ENCODE measurements at places on chromosomes 6 and 20.

DNA sequence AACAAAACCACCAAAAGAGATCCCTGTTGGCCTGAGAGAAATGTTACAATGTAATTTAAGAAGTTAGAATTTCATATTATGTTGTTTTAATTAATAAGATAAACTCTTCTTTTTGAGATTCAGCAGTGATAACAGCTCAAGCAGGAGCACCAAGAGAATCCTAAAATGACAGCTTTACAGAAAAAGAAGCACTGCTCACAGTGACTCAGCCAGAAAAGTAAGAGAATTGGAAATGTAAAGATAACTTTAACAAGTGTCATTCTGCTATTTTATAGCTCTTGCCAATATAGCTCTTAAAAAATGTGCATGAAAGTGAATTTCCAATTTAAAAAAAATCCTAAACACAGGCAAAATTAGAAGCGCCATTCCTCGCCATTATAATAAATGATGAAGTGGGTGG lies 111.3 kb downstream of the UBE3D start:
- no peak for DNase-seq

DNA sequence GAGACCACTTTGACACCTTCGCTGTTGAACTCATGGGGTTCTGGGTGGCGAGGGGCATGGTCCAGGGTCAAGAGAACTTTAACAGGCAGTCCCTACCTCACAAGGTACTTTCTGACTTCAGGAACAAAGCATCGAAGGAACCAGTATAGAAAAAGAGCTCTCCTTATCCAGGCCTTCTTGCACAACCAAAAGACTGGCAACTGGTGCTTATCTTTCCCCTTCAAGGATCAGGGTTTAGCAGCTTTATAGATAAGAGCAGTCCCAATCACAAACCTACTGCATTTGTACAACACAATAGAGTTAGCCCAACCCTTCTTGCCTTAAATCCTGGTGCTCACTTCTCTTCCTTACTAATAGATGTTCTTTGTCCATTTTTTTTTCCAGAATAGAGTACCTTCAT lies 116.3 kb downstream of the SNX5 start:
- DNase-seq, result no peak

DNA sequence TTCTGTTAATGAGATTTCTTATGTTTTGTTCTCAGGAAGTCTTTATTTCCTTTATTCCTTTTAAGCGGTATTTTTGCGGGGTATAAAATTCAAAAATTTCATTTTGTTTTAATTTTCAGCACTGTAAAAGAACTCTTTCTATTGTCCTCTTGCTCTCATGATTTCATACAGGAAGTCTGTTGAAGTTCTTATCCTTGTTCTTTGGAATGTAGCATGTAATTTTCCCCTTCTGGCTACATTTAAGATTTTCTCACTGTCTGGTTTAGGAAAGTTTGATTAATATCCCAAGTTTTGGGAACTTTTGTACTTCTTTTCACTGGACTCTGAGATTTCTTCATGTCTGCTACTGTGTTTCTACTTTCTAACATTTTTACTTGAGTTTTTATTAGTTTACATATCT lies 581.4 kb upstream of the GJE1 start:
- no peak for DNase-seq

DNA sequence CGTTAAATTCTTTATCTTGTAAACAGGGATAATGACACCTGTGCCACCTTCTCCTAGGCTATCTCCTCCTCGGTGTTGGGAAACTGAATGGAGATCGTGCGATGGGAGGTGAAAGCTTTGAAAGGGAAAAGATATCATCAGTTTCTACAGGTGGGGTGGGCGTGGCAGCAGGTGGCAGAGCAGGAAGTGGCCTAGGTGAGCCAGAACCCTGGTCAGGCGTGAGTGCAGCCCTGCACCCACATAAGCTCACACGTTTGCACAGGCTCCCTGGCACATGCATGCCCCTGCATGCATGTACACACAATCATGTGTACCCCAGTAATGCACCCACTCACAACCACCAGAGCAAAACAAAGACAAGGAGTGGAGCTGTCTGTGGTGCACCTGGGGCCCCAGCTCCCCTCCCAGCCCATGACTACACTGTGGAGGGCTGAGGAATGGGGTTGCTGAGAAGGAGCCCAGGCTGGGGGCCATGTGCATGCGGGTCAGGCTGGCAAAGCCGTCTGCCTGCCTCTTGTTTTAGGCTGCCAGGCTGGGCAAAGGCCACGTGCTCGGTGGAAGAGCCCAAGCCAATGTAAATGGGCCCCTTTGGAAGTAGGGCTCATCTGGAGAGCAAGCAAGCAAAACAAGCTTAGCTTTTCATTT lies 61.5 kb downstream of the TFAP2C start:
- DNase-seq, result no peak

DNA sequence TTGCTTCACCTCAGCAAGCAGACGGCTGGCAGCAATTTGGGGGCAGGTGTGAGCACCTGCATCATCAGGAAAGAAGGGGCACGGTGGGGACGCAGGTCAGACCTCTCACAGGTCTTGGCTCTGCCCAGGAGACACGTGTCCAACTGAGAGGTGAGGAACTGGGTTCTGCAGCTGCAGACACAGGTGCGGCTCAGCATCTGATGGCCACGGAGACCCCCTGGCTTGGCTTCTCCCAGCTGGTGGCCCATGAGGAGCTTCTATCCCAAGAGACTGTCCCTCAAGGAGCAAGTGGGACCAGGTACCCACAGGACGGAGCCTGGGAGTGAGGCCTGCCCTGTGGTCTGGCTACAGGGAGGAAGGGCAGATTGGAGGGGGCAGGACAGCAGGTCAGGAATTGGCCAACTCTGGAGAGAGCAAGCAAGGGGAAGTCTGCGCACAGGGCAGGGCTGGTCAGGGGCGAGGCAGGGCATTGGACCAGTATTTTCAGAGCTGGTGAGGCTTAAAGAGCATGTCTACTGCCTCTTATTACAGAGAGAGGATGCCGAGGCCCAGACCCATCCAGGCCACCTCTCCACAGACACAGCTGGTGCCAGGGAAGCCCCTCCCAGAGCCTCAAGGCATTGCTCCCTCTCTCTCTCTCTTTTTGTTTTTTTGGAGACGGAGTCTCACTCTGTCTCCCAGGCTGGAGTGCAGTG lies 4.2 kb downstream of the STMN3 start:
- DNase-seq, result no peak

DNA sequence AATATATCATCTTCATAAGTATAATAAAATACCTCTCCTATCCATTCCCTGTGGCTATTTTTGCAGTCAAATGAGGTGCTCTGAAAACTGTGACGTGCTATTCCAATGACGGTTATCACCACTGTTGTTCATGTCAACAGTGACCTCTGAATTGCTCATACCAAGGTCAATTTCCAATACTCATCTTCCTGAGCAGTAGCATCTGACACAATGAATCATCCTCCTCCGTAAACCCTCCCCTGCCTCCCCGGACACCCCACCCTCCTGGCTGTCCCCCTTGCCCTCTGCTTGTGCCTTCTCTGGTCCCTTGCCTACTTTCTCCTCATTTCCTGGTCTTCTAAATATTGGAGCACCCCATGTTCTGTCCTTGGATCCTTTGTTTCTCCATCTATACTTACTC lies 77.7 kb upstream of the SLC22A23 start:
- DNase-seq, result no peak
